Stimulated activated CD4-positive, alpha-beta T cell treated with anti-CD3 and anti-CD28 coated beads, Interleukin-4, amount 100 ng/mL, for 1 hour (primary cell): ENCODE measurements at places on chromosomes 11 and 22.

DNA sequence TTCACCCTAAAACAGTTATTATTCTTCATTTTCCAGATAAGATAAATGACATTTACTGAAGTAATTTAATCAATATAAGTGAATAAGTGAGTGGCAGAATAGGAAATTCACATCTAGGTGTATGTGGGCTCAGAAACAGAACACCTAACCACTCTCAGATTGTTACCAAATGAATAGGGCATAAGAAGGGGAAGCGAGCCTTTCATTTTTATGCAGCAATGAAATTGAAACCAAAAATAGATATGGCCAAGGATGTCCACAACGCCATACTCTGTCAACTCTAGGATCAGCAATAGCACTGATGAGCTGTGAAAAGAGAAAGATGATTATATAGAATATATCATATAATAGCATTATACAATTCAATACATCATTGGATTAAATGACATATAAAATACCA is 398.1 kb upstream of the API5 start:
- DNase-seq: no peak

- DNase-seq: no peak
These were observed 13.5 kb downstream of the TXN2 start for GRCh38 chr22:36467946-36468345.

GRCh38 chr11:22702031-22702430 is 35.6 kb downstream of the GAS2 start:
- DNase-seq: no peak

DNA sequence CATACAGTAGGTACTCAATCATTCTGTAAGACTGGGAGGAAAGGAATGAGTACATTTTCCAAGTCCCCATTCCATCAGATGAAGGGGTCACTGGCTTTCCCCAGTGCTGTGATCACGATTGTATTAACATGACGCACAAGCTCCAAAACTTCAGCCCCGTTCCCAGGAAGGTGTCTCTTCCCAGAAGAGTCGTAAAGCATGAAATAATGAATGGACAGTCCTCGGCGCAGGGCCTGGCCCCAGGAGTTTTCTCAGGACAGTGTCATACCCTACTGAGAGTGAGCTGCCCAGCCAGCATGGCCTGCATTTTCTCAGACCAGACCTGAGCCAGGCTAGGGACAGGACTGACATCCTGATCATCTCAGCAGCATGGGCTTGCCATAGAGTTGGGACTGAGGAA is 80.7 kb downstream of the PARVA start:
- no peak for DNase-seq

GRCh38 chr11:68889948-68890446 is 13.6 kb downstream of the MRPL21 start:
- peak; percentile 21 for DNase-seq

GRCh38 chr11:75632962-75633361 is 35.9 kb downstream of the MAP6 start:
- no peak for DNase-seq

- DNase-seq: no peak
These were observed 1.2 kb upstream of the HSPA8 start for GRCh38 chr11:123062892-123063825.

GRCh38 chr22:45903355-45904135 is 73.4 kb downstream of the WNT7B start:
- no peak for DNase-seq

GRCh38 chr11:36948460-36949127 is 350.6 kb upstream of the RAG2 start:
- DNase-seq: no peak

GRCh38 chr11:46607516-46607915 is 9.5 kb downstream of the HARBI1 start:
- no peak for DNase-seq

GRCh38 chr11:65390099-65390941 is 3.9 kb downstream of the FRMD8 start:
- DNase-seq: no peak

DNA sequence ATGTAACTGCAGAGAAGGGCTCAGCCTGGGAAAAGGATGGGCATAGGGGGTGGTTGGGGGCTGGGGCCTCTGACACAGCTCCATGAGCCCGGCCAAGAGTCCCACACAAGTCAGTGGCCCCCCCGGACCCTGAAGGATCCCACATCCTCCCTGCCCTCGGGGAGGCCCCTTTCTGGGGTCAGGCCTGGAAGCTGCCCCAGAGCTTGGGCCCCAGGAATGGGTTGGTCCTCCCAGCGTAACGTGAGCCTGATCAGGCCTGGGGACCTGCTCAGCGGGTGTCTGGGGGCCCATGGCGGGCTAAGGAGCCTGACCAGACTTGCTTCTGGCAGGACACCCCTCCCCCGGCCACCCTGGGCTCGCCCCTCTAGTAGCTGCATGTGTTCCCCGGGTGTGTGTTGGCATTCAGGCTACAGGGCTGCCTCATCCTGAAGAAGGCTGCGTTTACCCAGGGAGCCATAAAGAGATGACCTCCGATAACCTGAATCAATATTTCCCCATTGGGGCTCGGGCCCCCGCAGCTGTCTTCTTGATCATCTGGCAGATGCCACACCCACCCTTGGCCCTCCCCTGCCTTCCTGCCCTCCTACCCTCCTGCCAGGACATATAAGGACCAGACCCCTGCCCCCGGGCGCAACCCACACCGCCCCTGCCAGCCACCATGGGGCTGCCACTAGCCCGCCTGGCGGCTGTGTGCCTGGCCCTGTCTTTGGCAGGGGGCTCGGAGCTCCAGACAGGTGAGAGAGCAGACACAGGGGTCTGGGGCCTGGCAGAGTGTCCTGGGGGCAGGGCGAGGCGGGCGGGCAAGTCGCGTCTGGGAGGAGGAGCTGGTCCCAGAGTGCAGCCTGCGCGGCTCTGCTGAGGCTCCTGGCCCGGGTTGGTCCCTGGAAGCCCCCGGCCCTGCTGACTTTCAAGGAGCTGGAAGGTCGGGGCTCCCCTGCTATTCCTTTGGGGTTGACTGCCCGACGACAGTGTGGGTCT is at the start of gene MUC2:
MUC2 (plus strand) TSS at position 631 of the 978 bp plus-strand sequence.
- DNase-seq: no peak

GRCh38 chr22:45239681-45240051 is 1.0 kb downstream of the KIAA0930 start:
- DNase-seq: no peak

GRCh38 chr22:37804881-37805809 is 2.6 kb upstream of the GCAT start:
- DNase-seq: peak; percentile 78

- no peak for DNase-seq
These were observed 21.5 kb downstream of the KCTD21 start for GRCh38 chr11:78166855-78167469.

DNA sequence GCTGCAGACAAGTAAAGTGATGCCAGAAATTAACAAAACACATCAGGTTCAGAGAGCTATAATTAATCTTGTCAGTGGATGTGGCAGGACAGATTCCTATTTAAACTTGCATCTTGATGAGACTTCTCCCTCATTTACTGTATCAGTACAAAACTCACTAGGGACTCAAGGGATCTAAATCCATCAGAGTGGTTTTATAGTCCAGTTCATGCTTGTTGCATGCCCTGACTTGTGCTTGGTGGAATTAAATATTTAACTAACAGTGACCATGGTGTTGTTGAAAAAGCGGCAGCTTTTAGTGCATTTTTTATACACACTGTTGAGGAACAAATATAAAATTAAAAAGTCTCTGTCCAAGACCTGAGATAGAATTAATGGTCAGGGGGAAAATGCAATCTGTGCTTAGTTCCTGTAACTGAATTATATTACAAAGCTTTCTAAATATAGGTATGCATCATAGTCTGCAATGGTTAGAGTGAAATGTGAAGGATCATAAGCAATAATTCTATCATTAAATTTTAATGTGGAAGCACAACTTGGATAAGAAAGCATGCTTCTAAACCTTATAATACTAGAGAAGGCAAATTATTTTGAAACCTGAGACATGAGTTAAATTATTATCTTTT is 1475.5 kb upstream of the TENM4 start:
- no peak for DNase-seq

DNA sequence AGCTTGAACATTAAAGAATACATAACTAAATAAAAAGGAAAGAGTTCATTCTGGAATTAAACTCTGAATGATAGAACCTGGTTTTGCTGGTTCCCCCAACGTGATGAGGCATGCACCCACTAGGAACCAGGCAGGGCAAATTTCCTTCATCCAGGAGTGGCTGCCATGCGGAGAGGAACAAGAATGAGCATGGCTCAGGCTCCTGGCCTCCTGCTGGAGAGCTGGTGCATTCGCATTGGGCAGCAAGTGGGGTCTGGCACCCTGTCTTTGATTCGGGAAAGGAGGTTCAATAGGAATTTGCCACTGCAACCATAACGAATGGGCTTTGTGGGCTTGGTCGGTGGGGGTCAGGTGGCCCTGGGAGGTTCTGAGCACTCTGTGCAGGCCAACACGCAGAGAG is 169.8 kb upstream of the TENM4 start:
- no peak for DNase-seq

GRCh38 chr11:22780952-22781593 is 48.5 kb downstream of the SVIP start:
- no peak for DNase-seq

GRCh38 chr22:20602609-20603164 is 95.3 kb downstream of the MED15 start:
- no peak for DNase-seq

DNA sequence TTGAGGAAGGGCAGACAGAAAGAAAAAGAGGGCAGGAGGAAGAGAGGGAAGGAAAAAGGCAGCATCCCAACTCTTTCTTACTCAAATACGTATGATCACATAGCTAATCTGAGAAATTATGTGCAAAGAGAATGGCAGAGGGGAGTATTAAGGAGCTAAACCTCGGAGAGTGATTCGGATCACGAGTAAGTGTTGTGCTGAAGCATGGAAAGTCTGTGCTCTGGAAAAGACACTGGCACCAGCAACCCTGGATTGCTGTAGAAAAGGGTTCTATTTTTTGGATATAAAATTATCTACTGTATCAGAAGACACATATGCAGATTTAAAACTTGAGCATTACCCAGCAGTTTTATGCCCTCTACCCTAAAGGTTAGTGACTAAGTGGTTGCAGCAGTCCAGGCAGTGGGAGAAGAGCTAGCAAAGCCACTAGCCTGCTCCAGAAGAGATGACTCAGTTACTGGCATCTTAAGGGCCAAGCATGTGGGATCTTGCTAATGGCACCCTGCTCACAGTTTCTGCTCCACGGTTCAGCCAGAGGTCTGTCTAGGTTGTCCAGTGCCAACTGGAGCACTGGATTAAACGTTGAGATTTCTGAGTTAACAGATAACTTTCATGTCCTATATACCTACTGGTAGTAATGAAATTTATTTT is 151.7 kb downstream of the SWAP70 start:
- DNase-seq: no peak

DNA sequence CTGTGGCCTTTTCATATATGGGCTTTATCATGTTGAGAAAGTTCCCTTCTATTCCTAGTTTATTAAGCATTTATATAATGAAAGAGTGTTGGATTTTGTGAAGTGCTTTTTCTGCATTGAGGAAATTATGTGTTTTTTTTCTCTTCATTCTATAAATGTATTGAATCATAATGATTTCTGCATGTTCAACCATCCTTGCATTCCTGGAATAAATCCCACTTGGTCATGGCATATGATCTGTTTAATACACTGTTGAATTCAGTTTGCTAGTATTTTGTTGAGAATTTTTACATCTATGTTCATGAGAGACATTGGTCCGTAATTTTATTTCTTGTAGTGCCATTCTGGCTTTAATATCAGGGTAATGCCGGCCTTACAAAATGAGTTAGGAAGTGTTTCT is 25.8 kb downstream of the PIM3 start:
- DNase-seq: no peak

DNA sequence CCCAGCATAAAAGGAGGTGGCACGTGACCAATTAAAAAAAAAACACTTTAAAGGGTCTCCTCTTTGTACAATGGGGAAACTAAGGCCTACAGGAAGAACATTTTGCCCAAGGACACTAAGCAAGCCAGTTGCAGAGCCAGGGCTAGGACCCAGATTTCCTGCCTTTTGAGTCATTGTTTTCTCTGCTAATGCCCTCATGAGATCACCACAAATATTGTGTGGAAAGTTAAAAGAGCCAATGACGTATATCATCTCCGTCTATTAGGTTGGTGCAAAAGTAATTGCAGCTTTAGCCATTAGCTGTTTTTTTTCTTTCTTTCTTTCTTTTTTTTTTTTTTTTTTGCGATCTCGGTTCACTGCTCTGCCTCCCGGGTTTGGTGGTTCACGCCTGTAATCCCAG is 24.1 kb upstream of the LRRC32 start:
- DNase-seq: no peak

- no peak for DNase-seq
These were observed 9.2 kb downstream of the ANO9 start for GRCh38 chr11:432501-433100.

DNA sequence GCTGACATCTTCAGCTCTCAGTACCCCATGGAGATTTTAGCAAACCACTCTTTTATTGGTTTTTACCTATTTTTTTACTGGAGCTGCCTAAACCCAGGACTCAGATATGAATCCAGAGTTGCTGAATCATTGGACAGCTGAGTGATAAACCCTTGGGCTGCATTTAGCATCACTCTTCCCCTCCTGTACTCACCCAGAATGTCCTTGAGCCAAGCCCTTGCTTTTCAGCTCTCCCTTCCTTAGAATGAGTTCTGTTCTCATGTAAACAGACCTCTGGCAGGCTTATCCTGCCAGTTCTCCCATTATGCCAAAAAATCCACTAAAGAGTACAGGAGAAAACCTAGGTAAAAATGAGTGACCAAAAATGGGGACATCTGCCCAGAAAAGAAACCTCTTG is 200.1 kb upstream of the POU2AF2 start:
- no peak for DNase-seq

GRCh38 chr11:9385327-9385899 is 961 bp downstream of the IPO7 start:
- DNase-seq: no peak
